ENCODE measurements at places on chromosomes 6 and 20.
A peak's percentile ranks its signal among the peaks of the same experiment; 100 is the strongest.

GRCh38 chr6:148649454-148649963 lies 97.3 kb upstream of the UST start:
- DNase-seq, result no peak

DNA sequence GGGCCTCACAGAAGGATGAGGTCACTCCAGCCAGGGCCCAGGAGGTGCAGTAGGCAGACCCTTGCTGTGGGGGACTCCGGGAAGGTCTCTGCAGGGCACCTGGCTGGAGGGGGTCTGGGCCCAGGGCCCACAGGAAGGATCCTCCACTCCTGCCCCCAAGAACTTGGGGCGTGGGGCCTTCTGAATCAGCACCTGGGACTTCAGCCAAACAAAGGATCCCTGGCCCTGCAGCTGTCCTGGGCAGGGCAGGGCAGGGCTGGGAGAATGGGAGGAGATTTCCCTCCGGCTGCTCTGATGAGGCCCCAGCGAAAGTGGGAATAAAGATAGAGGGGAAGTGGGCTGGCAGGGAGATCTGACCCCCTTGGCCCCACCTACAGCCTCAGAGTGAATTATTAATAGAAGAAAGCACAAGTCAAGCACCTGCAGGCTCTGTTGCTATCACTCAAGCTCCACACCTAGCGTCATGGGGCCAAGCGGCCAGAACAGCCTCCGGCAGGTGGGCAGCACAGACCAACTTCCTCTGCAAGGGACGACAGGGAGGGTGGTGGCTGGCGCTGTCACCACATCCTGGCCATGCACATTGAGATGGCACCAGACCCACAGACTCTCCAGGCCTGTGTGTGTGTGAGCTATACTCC lies 61.6 kb upstream of the MRPS10 start:
- peak; percentile 31 for DNase-seq

DNA sequence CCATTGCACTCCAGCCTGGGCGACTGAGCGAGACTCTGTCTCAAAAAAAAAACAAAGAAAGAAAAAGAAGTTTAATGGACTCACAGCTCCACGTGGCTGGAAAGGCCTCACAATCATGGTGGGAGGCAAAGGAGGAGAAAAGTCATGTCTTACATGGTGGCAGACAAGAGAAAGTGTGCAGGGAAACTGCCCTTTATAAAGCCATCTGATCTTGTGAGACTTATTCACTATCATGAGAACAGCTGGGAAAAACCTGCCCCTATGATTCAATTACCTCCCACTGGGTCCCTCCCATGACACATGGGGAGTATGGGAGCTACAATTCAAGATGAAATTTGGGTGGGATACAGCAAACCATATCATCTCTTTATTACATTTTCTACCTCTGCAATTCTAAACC lies 25.9 kb downstream of the SF3B5 start:
- DNase-seq, result no peak

DNA sequence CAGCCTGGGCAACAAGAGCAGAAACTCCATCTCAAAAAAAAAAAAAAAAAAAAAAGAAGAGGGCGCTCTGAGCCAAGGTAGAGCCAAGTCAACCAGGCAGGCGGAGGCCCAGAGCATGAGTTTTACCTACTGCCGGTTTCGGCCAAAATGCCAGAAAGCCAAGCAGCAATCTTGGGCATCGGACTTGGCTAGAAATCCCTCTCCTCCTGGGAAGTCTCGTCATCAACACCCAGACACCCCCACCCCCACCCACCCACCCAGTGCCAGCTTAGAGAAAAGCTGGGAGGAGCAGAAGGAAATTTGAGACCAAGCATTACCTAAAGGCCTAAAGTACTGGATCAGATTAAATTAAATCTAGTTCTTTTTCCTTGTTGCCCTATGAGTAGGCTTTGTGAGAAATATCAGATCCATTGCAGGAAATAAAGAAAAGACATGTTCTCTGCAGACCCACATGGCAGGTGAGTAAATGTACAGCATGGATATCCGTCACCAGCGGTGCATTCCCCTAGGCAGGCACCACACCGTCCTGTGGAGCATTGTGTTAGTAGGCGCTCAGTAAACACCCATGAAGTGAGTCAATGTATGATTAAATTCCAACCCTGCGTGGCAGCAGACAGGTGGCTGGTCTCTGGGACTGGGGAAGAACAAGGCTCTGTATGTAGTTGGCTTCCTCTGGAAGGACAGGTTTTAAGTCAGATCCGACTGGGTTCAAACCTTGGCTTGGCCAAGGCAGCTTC lies 21.0 kb downstream of the RIPOR3 start:
- DNase-seq, result no peak

DNA sequence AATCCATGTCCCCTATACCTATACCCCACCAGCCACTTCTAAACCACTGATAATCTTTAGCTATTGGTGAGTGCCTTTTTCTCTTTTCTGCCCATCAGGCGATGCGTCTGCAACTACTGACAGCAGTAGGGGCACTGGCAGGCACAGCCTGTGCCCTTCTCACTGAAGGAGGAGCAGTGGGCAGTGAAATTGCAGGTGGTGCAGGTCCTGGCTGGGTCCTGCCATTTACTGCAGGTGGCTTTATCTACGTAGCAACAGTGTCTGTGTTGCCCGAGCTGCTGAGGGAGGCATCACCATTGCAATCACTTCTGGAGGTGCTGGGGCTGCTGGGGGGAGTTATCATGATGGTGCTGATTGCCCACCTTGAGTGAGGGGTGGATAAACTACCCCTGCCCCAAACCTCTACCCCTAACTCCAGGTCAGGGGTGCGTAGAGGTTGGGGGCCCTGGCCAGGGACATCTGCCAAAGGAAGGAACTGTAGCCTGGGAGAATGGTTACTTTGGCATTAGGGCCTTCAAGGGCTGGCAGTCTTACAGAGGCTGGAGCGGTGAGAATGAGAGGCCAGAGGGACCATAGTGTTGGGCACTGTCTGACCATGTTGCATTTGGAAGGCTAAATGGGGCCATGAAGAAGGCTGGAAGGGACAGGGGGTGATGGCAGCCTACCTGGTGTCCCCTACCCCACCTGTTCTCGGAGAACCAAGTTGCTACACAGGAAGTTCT lies 851 bp upstream of the HSD17B8 start:
- no peak for DNase-seq

- DNase-seq, result no peak
Measured at GRCh38 chr6:80095600-80095999, 10.9 kb upstream of the BCKDHB start.

DNA sequence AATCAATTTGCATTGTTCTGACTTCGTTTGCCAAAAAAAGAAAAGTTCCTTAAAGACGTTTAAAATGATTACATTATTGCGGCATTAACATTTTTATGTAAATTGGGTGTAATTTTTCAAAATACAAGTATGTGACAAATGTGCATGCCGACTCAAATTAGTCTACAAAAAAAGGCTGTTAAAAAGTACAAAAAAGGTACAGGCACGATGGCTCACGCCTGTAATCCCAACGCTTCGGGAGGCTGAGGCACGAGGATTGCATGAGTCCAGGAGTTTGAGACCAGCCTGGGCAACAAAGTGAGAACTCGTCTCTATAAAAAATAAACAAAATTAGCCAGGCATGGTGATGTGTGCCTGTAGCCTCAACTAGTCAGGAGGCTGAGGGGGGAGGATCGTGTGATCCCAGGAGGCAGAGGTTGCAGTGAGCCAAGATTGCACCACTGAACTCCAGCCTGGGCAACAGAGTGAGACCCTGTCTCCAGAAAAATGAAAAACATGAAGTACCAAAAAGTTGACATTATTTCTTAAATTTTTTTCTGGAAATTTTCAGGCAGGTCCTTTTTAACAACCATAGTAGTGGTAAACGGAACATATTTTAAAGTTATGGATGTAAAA lies 90.2 kb downstream of the PTPN1 start:
- DNase-seq, result no peak

DNA sequence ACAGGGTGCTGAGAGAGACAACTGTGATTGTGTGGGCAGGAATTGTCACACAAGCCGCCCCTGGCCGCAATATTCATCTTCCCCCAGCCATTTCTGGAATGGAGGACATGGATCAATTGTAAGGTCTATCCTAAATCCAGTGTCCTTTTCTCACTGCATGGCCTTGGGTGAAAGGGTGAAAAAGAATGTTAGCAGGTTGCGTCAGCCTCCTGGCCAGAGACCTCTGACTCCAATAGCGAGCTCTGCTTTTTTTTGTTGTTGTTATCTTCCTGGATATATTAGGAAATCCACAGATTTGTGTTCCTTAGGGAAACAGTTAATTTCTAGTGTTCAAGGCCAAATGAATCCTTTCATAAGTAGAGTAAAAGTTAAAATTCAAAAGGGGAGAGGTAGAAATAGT lies 47.1 kb upstream of the CD83 start:
- no peak for DNase-seq

GRCh38 chr6:127854009-127854408 lies 46.8 kb downstream of the THEMIS start:
- no peak for DNase-seq

DNA sequence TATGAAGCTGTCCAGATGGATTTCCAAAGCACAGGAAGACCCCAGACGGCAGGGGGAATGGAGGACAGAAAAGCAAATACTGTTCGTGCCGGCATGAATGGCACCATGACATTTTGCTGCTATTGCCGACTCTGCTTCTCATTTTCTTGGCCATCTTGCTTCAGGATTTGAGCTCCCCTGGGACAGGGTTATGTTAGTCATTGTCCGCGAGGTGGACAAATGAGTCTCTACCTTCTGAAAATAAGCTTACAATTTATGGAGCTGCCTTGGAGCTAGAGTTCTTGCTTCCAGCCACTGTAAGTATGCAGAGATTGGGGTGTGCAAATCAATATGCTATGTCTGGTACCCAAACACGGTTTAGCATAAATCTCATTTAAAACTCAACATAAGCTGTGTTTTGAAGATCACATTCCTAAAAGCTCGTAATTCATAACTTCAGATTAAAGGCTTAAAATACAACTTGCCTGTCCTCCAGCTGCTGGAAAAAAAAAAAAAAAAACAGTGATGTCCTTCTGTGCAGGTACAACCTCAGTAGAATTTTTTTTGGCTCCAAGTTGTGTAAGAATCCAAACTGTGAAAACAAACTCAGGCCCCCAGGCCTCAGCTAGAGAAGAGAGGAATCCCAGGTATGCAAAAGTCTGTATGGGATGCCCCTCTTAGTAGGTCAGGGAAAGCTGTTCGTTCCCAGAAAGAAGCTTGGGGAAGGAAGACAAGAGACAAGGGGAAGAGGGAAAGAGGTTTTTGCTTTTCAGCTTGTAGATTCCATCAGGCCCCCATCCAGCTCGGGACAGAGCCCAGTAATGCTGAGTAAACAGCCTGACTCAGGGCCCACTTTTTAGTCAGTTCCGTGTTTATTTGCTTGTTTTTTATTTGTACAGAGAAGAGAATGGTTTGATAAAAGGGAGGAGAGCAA lies 184.2 kb upstream of the FOXA2 start:
- DNase-seq, result no peak

- DNase-seq, result no peak
Measured at GRCh38 chr20:17941087-17941825, 27.3 kb downstream of the SNX5 start.

GRCh38 chr6:155372256-155372655 lies 58.0 kb upstream of the TFB1M start:
- no peak for DNase-seq

DNA sequence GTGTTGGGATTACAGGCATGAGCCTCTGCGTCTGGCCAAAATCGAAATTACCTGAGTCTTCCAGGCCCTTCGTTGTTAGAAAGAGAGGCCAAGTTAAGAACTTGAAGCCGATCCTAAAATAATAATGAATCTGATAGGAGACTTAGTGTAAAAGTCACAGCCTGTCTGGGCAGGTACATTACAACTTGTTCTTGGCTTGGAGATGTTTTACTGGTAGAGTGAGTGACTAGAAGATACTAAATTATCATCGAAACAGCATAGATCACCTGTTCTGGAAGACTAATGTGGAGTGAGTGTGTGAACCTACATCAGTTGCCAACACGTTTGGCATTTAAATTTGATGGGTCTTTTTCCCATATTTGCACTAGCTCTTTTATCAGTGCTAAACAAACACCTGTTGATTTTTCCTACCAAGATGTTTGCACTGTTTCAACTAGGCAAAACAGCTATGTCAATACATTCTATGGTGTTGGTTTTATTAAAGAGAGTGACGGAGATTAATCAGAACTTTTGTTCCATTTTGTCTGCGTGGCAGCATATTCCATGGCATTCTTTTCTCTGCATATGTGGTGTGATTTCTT lies 4.6 kb upstream of the TMEM217 start:
- no peak for DNase-seq

GRCh38 chr20:40314278-40314677 lies 374.8 kb downstream of the MAFB start:
- no peak for DNase-seq

DNA sequence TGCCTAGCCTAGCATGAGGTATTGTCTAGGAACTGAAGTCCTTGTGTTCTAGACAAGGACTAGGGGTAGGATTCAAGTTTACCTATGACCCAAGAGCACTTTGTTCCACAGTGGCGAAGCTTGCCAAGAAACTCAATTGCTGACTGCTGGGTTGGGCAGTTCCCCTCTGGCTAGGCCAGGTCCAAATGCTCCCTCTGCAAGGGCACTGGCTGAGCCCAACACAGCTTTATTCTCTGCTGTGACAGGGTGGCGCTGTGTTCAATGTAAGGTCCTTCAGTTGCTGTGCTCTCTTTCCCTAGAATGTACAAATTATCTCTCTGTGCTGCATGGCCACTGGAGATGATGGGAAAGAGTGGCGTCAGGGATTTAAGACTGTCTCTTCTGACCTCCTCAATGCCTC lies 950.8 kb downstream of the HACE1 start:
- no peak for DNase-seq

DNA sequence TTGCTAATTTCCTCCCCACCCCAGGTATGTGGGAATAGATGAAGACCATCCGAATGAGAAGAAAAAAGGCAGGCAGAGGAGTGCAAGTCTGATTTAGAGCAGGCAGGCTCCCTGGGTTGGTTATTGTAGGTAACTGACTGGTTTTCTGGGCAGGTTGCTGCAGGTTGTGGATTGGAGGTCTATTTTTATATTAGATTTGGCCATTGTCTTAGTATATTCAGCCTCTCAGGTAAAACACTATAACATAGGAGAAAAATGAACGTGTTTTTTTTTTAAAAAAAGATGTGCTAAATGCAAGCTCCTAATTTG lies 492 bp upstream of the TBC1D7 start:
- DNase-seq, result no peak

GRCh38 chr20:63939061-63939935 lies 16.9 kb downstream of the UCKL1 start:
- no peak for DNase-seq

- no peak for DNase-seq
Measured at GRCh38 chr6:106746652-106747051, 117.3 kb downstream of the QRSL1 start.

- DNase-seq, result no peak
Measured at GRCh38 chr20:41018153-41018552, 10.5 kb upstream of the TOP1 start.
